HFF-Myc (cell line): ENCODE measurements at places on chromosomes 12 and 14.

DNA sequence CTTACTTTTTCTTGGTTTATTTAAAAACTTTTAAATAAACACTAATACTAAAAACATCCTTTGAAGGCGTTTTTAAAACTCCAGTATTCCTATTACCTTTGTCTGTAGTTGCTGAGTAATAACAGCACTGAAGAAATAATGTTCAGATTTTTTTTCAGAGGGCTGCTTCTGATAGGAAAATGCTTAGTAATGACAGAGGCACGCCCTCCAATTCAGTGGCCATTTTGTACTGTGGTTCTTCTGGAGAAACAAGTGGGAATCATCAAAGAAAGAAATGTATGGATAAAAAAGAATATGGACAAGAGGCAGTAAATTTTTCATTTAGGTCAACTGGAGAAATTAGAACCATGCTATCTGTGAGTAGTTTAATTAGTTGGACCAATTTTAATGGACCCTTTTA, 13.6 kb downstream of the VEZT start:
- DNase-seq: no peak

DNA sequence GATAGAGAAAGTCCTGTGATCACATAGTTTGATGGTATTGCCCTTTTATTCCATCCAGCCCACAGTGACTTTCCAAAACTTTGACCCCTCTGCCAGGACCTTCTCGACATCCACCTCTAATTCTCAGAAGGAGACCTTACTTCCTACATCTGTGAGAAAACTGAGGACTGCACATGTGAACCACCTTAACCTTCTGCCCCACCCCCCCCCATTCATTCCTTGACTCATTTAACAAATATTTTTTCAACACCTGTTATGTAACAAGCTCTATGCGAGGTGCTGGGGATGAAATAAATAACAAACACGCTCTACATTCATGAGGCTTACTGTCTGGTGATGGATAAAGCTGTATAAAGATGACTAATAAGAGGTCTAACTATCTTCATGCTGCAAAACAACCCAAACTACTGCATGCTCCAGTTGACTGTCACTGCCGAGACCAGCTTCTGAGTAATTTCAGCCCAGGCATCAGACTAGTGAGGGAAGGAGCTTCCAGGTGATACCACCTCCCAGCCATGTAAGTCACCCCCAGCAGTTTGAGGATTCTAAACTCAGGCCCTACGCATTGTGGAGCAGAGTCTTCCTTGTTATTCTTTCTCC, 1.9 kb upstream of the HAL start:
- no peak for DNase-seq

DNA sequence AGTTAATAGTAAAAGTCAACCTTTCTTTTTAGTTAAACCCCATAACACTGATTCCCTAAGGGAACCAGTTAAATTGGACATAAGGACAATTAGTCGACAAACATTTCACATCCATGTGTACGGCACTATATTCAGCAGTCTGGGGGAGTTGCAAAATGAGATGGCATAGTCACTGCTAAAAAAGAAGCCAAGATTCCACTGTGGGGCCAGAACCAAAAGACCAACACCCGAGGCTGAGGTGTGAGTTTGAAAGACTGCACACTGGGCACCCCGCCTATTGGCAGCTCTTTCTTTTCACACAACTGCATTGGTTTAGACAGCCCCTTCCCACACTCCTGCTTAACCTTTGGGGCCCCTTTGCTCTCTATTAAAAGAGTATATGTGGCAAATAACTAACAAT, 16.7 kb downstream of the SETD3 start:
- DNase-seq: no peak

GRCh38 chr12:40946612-40947194, 241.4 kb upstream of the PDZRN4 start:
- DNase-seq: no peak

- DNase-seq: no peak
Observed at GRCh38 chr12:4960547-4960946, 50.8 kb downstream of the KCNA1 start.

DNA sequence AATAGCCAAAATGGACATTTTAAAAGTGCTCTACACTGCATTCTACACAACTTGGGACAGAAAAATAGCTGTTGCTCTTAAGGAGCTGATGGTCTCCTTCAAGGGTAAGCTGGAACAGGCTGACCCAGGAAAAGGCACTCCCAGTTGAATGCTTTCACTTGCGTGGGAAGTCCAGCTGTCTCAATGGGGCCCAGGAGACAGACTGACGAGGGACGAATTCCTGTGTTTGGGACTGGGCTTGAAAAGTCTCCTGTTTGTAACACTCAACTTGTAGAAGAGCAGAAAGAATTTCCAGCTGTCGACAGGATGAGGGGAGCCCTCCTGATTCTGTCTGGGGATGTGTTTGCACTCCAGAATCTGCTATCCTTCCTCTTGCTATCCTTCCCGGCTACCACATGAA, 180.8 kb downstream of the ZFP36L1 start:
- DNase-seq: no peak
